ENCODE measurements at places on chromosomes 12 and 14.

DNA sequence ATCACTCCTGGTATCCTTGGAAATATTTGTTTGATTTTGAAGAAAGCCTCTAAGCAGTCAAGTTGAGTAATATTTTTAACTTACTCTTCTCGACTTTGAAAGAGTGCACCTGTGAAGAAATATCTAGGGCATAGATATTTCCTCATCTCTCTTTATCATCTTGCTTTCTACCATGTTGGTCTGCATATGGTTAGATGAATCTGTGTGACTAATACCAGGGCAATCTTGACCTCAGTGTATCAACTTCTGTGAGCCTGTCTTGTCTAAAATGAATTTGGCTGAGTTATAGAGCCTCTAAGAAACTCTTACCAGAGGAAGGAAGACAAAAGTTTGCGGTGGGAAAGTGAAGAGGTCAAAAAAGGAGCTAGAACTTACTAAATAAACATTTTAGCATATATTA is 68.4 kb downstream of the SYT1 start:
- no peak for DNase-seq

DNA sequence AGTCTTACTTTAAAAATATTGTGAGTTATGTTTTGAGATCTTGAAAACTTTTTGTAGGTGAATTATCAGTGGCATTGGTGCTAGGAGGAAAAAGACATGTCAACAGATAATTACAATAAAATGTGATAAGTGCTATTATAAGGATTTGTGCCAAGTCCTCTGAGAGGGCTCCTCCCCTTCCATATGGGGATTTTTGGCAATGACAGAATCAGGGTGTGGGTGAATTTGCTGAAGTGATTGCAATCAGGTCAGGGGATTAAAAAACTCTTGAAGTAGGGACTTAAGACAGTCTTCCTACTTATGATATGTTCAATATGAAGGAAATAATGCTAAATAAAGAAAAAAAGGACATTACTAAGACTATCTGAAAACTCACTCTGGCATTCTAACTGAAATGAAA is 122.5 kb downstream of the SLC15A5 start:
- DNase-seq = no peak

DNA sequence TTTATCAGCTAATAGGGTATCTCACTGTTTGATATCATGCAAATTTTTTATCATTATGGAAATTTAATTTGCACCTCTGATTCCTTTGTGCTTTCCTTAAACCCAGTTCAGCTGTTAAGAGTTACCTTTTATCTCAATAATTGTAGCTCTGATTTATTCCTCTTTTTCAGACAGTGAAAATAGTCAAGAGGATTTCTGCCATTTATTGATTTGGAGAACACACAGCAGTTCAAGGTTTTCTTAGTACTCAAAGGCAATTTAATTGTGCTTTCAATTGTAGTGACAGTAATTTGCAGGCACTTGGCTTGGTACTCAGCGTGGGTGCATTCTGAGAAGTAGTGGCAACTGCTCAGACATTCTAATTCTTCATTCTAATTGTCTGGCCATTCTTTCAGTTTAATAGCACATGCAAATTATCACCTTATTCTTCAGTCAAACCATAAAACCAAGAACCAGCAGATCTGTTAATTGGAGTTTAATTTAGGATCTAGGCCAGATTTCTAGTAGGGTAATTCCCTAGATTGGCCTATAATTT is 709.3 kb downstream of the RPS29 start:
- DNase-seq = no peak

GRCh38 chr14:71029236-71029781 is 122.0 kb downstream of the PCNX1 start:
- no peak for DNase-seq

DNA sequence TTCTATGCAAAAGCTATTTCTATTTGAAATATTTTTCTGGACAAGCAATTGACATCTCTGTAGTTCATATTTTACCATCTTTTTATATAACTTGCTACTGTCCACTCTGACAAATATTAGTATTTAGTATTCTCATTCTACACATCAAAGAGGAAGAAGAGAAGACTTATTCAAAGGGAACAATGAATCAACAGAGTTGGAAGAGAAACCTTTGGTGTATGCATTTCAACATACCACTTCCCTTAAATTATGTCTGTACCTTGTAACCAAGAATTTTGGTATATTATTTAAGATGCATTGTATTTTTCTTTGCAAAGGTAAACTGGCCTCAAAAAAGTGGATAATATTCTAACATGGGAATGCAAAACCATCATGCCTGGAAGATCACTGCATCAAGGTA is 72.1 kb upstream of the DUSP6 start:
- no peak for DNase-seq

- no peak for DNase-seq
Measured at GRCh38 chr14:104292084-104292970, 153.9 kb downstream of the KIF26A start.

DNA sequence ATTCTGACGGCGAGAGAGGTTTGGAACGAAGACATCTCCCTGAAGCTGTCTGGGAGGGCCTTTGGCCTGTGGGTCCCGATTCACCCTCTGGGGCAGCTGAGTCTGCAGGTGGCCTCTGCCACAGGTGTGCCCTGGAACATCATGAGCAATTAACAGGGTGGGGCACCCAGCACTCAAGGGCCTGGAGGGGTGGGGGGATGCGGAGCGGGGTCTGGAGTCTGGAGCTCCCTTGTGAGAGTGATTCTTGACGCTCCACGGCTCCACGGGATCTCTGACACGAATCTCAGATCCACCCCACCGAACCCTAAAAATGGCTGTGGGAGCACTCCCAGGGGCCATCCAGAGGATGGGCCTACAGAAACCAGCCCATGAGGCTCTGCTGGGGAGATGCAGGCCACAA is 8.3 kb downstream of the ITPK1 start:
- DNase-seq = no peak

DNA sequence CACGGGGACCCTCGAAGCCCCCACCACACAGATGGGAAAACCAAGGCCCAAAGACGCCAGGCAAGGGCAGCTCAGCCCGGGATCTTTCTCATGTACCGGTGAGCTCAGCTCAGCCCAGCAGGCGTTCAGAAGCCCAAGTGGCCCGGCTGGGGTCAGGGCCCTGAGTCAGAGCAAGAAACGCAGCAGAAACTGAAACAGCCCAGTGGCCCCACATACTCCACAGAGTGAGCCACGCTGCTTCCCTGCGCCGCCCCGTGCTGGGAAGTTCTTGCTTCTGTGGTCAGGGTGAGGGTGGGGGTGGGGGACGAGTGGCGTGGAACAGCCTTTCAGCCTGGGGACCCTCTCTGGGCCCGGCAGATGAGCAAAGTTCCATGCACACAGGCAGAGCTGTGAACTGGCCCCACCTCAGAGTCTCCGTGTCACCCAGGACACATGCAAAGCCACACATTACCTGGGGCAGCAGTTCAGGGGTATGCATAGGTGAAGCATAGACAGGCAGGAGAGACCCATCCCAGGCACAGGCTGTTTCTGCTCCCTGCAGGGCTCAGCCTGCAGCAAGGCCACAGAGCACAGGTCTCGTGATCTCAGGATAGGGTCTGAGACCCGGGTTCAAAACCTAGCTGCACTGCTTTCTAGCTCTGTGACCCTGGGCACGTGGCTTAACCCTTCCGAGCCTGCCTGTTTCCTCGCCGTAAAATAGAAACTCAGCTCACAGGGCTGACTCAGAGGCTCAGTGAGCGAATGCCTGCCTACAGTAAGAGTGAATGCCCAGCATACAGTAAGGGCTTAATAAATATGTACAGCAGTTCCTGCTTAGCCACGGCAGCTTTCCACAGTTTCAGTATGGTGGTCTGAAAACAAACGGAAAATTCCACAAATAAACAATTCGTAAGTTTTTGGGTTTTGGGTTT is 21.6 kb downstream of the NCOR2 start:
- no peak for DNase-seq

GRCh38 chr12:46401662-46402061 is 29.1 kb upstream of the SLC38A2 start:
- DNase-seq = no peak

DNA sequence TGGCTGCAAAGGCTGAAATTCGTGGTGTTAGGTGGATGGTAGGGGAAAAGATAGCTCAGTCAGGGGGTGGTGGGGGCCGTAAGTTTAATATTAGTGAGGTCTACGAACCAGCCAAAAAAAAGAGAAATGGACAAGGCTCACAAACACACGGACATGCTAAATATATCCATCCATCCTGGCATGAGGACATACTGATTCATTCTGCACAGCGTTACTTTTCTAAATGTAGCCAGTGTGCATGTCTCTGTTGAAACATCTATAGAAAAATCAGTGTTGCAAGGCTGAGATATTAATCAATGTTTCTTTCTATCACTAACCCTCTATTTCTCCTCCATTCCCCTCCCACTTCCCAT is 150.6 kb downstream of the PIWIL1 start:
- no peak for DNase-seq

DNA sequence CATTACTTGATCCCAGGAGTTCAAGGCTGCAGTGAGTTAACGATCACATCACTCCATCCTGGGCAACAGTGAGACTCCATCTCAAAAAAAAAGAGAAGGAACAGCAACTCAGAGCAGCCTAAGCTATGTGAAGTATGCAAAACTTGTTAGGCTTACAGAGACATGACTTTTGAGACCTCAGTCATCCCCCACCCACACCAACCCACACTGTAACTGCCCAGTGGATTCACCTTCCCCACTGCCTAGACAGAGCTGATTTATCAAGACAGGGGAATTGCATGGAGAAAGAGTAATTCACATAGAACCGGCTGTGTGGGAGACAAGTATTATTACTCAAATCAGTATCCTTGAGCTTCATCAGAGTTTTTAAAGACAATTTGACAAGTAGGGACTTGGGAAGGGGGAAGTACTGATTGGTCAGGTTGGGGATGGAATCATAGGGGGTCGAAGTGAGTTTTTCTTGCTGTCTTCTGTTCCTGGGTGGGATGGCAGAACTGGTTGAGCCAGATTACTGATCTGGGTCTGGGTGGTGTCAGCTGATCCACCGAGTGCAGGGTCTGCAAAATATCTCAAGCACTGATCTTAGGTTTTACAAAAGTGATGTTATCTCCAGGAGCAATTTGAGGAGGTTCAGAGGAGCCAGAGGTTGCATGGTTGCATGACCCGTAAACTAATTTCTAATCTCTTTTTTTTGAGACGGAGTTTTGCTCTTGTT is 6.2 kb upstream of the WDR89 start:
- no peak for DNase-seq

DNA sequence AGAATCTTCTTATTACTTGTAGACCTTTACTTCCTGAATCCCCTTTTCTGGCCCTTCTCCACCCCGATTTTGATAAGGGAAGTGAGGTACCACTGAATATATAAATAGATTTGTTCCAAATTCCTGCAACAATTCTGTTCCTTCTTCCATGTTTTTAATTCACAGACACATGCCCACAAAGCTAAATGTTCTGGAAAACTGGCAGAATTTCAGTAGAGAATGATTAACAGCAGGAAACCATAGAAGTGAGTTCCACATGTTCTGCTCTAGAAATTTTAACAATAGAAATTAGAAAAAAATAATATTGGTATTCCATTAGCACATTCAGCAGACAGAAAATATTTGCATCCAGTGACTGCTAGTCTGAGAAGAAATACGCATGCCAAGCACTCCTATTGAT is 139.6 kb downstream of the SLC2A13 start:
- DNase-seq = no peak

DNA sequence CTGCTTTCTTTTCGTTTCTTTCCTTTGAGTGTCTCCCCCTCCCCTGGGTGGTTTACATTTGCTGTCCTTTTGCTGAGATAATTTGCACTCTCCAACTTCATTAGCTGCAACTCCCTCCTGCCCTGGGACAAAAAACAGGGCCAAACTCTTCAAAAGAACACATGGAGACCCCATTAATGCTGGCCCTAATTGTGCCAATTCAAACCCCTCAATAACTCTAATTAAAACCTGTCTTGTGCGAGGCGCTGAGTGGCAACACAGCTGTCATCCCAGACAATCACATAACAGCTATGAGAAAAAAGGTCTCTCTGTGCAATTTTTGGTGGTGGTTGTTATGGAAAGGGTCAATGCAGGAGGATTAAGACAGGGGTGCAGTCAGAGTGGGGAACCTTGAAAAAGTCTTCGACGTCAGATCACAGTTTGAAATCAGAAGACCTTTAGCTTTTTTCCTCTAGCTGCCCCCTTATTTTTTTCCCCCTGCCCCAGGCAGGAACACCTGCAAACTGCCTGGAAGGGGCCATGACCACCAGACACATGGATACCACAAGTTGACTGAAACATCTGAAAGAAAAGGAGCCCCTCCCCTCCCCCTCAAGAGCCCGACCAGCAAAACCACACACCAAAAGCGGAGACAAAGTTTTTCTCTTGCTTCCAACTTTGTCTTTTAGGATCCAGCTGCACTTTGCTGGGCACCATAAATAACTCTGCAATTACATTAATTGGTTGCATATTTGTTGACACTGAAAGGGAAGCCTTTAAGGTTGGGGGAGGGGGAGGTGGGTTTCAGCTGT is 26.5 kb upstream of the SMOC1 start:
- DNase-seq = no peak

DNA sequence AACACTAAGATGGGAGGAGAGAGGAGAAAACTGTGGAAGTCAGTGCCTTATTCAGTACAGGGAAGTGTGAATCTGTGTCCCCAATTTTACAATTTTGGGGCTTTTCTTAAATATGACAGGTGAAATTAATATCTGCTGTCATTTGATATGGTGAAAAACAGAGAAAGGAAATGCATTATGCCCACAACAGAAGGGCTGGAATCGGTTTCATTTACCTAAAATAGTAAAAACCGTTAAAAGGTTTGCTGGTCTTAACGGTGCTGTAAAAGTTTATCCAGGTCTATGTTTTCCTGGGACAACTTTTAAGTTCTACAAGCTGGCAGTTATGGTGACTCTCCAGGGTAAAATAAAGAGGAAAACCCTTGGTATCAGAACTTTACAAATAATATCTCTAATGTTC is 310.8 kb downstream of the FUT8 start:
- DNase-seq = no peak

DNA sequence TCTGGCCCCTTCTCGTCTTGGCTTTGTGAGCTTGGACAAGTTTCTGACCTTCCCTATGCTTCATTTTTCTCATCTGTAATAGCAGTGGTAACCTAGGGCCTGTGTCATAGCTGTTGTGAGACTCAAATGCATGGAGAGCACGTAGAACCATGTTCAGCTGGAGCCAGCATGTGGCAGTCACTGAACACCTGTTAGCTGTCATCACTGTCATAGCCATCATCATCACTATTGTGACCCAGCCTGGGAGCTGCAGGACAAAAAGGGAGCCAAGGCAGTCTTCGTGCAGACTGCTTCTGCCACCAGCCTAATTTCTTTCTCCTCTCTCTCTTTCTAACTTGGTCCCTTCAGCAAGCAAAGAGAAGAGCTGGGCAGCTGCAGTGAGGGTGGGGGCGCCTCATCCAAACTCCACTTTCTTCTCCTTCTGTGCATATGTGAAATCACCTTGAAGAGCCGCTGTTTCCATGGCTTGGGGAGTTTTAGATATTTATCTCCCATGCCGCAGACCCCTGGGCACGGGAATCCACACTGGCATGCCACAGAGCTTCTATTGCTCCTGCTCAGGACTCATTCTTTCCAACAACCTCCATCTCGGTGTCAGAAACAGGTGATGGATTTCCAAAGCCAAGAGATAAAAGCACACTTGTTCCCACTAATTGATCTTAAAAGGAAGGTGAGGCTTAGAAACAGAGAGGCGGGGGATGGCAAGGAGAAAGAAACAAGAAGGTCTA is 87.0 kb downstream of the SRRM4 start:
- DNase-seq = no peak
